ENCODE measurements at places on chromosomes 13 and 19. TPM values are rescaled to one million over a fixed set of nuclear protein-coding genes. Genes with fewer than 3 reads are reported as not detected.

DNA sequence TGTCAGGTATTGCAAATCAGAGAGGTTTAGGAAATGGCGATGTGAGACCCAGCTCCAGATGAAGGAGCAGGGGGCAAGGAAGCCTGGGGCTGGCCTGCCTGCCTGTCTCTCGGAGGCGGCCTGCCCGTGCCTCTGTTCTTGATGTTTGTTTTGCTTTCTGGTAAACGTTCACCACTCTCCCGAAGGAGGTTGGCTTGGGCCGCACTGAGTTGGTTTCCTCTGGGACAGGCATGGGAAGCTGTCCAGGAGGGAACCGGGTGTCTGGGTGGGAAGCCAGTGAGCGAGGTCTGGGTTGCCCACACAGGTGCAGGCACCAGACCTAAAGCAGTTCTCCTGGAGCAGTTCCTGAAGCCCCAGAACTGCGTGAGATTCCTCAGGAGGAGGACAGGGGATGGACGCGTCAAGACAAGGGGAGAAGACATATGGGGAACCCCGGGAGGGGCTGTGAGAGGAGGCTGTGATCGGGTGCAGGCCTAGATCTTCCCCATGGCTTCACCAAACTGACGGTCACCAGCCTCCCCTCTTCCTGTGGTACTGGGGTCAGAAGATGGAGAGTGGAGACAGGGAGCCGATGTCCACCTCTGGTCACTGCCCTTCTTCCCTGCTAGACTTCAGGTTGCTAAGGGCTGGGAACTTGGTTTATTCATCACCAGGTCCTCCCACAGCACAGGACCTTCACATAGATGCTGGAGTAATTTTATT is 15.2 kb downstream of the COL4A2 start:
- no peak for DNase-seq

The ACP7 gene
- polyA plus RNA-seq = not detected

The FFAR1 gene
- not detected for polyA plus RNA-seq

The CYP2A7 gene
- polyA plus RNA-seq = not detected

The PRR36 gene
- 0.11 TPM for polyA plus RNA-seq
